ENCODE measurements at places on chromosomes 1 and 21.

GRCh38 chr1:77407738-77408375, 126.0 kb downstream of the AK5 start:
- no peak for DNase-seq

DNA sequence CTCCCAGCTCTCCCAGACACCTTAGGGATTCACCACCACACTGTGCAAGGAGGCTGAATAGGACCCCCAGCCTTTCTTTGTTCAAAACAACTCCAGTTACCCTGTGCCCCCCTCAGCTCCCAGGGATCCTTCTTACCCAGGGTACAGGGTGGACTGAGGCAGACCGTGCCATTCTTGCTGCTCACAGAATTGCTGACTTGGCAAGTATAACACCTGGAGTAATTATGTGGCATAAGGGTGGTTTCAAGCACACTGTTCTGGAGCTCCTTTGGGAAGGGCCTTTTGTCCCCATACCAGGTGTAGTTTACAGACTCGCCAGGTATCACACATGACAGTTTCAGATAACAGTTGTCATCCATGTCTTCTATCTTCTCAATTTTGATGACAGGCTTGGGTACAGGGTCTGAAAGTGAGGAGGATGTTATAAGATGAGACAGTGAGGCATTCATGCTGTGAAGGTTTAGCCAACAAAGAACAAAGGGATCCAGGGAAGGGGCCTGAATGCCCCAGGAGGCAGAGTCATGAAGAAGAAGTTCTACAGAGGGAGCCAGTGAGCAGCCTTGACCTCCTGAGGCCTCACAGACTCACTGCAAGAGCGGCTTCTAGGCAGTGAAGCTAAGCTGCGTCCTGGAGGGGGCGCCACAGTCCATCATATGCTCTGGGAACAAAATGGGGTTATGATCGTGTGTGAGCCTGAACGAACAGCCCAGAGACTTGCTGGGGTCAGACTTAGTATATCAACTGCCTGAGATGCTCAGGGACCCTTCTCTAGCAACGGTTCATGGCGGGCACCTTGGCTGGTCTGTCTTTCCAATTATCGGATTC, 30.3 kb downstream of the CD48 start:
- peak; percentile 58 for DNase-seq

DNA sequence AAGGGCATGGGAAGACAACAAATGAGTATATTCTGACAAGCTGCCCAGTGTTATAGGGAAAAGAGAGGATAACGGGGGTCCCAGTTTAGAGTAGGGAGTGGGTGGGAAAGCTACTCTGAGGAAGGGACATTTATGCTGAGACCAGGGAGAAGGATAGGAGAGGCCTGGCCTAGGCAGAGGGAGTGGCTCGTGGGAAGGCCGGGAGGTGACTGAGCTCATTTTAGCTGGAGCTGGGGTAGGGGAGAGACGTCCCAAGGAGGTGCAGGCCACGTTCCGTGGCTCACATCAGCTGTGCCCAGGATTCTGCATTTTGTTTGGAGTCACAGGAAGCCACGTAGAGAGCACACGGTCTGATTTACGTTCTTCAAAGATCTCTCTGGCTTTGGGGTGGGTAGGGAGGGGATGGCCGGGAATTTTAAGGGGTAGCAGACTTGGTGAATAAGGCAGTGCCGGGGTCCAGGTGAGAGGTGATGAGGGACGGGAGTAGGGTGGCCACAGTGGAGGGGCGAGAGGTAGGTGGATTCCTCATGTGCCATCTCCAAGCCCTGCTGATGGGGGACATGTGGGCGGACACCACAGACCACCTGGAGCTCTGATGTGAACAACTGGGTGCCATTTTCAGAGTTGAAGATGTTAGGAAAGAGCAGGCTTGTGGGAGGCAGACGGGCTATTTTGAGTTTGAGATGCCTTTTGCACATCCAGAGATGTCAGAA, 4.7 kb downstream of the TINAGL1 start:
- DNase-seq: no peak

- DNase-seq: no peak
Measured at GRCh38 chr1:73899311-73899710, 298.7 kb downstream of the LRRIQ3 start.

DNA sequence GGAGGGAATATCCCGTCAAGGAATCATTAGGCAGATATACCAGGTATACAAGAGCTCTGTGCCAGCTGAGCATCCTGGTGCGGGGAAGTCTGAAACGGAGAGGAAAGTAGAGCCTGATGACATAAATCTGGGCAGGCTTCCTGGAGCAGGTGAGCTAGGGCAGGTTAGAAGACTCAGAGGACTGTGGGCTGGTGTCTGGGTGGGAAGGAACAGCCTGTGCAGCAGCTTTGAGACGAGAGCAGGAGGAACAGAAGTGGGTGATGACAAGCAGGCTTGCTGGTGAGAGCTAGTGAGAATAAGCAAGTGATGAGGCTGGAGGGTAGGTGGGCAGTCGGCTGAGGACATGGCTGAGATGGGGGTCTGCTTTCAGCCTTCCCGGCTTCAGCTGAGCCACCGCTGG, 6.7 kb downstream of the CELSR2 start:
- DNase-seq: no peak

DNA sequence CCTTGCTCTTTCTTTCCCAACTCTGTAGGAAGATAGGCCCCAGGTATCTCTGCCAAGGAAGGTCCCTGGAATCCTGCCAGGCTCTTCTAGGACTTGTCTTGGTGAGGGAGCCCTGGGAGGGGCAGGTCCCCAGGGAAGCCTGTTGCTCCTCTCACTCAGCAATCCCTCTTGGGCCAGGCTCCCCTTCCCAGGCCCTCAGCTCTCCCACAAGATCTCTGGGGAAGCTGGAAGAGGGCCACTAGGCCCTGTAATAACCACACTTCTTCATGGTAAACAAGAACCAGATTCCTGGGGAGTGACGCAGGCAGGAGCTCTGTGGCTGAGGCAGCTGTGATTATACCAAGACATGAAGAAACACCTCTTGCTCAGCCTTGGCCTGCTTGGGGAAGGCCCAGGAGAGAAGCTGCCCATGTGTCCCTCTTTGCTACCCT, 9.9 kb upstream of the MAPKAPK2 start:
- DNase-seq: no peak

- DNase-seq: no peak
Measured at GRCh38 chr1:169699707-169700106, 11.7 kb downstream of the SELL start.

DNA sequence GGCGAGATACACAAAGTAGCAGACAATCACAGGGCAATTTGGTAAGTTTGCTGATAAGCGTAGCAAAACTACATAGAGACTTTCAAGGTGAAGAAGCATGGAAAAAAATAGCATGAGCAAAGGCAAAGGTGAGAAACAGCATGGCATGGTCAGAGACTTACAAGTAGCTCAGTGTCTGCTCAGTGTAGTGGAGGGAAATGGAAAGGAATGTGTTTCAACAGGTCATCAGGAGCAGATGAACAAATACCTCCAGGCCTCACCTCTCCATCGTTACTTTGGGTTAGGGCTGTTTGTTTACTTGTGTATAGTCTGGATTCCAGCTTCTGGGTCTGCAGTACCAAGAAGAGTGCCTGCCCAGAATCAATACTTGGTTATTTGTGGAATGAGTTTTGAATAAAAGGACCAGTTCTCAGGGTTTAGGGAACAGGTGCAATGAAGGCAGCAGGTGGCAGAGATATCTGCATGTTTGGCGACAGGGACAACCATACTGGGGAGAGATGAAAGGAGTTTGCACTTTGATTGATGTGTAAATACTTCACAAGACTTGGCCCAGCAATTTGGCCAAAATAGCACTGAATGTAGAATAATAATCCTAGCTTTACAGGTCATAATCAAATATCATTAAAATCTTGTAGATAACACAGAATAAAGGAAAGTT, 97.0 kb upstream of the FGGY start:
- DNase-seq: no peak

GRCh38 chr1:39268112-39268581, 63.7 kb downstream of the MACF1 start:
- peak; percentile 32 for DNase-seq

GRCh38 chr1:165854101-165854845, 26.9 kb downstream of the UCK2 start:
- no peak for DNase-seq

DNA sequence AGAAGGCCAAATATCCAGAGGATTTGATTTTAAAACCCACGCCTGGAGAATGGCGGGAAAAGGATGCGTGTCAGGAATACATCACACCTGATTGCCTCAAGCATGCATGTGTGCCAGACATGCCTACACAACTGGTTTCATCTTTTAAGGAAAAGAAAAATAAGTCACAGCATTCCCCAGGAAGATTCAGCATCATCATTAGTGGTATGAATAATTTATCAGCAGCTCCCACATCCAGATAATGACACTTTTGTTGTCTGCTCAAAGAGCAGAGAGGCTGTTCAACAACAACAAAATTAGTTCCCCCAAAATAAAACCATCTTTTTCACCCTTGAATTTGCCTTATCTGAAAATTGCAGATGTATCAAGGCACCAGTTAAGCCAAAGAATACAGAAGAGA, 328.6 kb upstream of the C1orf87 start:
- no peak for DNase-seq

- DNase-seq: no peak
Measured at GRCh38 chr1:41359211-41360073, 1.8 kb upstream of the FOXO6 start.

DNA sequence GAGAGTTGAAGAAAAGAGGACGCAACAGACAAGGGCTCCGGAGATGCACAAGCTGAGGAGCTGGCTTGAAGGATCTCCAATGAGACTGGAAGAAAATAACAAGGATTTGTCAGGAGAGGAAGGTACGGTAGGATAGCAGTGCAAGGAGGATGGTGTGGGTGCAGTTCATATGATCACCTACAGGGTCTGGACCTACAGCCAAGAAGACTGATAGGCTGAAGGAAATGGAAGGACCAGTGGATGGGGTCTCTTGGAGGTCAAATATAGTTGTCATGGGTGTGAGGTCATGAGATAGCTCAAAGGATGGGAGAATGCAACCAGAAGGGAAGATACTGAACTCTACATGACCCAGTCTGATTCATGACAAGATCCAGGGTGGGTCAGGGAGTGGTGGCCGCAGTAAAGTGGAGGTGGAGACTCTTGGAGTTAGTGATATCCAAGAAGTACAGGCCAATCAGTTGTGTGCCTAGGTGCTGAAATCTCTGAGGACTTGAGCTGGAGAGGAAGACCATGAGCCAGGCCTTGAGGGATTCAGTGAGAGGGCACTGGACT, 15.3 kb upstream of the KANK4 start:
- no peak for DNase-seq

- DNase-seq: no peak
Measured at GRCh38 chr1:92797961-92798360, 13.1 kb upstream of the EVI5 start.

All from RPMI8226 (cell line).